ACHN (cell line): ENCODE measurements at places on chromosomes 3 and 15.
A peak's percentile ranks its signal among the peaks of the same experiment; 100 is the strongest.

DNA sequence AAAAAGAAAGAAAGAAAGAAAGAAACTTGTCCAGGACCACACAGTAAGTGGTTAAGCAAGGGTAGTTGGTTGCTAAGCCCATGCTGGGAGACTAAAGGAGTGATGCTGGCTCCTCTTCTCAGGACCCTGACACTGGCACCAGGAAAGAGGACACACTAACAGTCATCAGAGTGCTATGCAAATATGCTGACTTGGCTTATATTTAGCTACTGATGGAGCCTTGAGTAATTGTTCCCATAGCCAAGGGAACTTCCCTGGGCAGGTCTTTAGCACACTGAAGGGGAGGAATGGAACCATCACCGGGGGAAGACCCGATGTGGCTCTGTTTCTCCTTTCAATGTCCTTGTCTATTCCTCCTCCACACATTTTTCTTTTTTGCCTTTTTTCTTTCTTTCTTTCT is 6.2 kb downstream of the TMEM40 start:
- DNase-seq: no peak

- DNase-seq: no peak
Measured at GRCh38 chr3:85950435-85950834, 991.6 kb downstream of the CADM2 start.

DNA sequence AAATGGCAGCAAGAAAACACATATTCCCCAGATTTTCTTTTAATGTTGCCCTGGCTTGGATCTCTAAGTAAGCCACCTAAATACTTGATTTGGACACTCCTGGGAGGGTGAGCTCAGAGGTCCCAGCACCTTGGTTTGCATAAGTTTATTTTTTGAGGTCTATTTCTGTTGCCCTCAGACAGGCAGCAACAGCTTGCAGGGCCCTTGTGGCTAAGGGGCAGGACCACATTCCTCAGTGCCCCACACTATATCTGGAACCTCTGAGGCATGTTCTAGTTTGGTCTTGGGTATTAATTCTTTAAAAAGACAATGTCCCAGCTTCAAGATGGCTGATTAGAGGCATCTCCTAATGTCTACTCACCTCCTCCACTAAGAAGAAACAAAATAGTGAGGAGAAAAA is 57.5 kb downstream of the IGSF11 start:
- no peak for DNase-seq

DNA sequence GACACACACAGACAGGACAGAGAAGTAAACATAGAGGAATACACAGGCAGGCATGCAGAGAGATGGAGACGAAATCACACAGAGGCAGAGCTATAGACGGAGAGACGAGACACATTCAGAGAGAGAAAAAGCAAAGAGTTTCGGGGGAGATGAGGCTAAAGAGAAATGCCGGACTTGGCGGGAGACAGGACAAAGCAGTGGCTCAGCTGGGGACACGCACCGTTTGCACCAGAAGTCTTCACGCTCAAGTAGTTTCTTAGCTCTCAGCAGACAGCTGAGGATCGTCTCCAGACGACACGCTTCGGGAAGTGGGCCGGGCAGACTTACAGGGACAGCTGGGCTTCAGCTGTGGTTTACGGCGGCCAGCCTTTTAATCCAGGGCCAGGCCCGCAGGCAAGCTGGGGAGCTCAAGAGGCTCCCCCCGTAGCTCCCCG is 56.2 kb upstream of the DLG1 start:
- DNase-seq: peak; percentile 61

GRCh38 chr3:111976254-111976653 is 2.6 kb upstream of the ABHD10 start:
- no peak for DNase-seq

GRCh38 chr15:98778960-98779359 is 130.6 kb downstream of the IGF1R start:
- no peak for DNase-seq
